MV-4-11 (cell line): ENCODE measurements at places on chromosomes 6 and 20.

DNA sequence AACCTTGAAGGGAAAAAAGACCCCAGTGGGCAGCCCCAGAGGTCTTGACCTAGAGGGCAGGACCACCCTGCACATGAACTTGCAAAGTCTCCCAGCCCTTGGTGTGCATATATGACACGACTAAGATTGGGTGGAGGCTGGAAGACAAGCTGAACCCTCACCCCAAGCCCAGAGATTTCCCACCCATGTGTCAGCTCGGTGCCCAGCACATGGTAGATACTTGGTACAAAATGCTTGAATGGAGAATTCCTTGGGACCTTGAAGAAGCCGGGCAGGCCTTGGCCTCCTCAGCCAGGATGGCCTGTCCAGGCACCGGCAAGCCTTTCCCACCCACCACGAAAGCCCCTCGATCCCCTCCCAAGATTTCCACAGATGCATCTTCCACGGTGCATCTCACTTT is 50.6 kb downstream of the BPIFB1 start:
- DNase-seq: no peak

- no peak for DNase-seq
Observed at GRCh38 chr6:16106991-16107787, 21.7 kb upstream of the MYLIP start.

- DNase-seq: peak; percentile 23
Observed at GRCh38 chr6:43817192-43817591, 47.2 kb downstream of the VEGFA start.

DNA sequence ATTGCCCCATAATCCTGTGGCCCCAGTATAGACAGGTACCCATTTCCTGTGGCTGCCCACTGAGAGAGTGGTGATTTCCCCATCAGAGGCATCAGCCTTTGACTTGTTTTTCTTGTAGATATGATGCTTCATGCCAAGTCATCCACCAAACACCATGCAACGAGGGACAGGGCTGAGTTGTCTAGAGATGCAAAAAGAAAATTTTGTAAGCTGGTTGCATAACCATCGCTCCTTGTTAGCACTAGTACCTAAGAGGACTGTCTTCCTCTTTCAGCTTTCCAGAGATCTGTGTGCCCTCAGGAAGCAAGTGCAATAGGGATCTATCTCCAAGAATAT is 166.8 kb downstream of the BCAS1 start:
- DNase-seq: peak; percentile 82

DNA sequence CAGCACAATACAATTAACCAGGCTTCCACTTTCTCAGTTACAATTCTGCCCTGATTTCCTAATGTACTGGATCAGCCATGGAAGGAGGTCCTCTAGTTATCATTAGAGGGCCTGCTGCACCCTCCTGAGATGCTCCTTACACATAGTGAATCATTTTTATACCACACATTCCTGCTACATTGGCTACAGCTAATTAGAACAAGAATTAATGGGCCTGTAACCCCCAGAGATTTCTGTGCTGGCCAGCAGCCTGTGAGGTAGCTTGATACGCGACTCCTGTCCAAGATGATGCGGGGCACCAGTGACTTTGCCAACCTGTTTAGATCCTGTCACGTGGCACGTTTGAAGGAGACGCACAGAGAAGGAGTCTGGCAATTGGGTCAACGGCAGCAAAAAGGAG is 422.8 kb downstream of the EPM2A start:
- no peak for DNase-seq

GRCh38 chr20:2140561-2140960 is 38.9 kb downstream of the STK35 start:
- no peak for DNase-seq

DNA sequence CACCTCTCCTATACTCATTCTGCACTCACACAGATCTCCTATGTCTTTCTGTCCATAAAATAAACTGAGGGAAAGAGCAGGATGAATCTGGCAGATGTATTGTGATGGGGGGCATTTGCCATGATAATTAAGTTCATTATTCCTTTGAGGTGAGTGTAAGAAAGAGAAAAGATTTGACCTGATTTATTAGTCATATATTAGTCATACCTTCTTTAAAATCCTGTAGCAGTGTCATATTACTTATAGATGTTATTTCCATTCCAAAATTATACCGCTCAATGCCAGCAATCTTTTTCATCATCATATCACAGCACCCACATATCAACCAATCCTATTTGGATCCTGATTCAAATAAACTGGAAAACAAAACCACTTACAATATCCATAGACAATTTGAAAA is 733.3 kb upstream of the SLC35B3 start:
- no peak for DNase-seq

- DNase-seq: peak; percentile 72
Observed at GRCh38 chr6:165767228-165767627, 104.2 kb upstream of the PDE10A start.

DNA sequence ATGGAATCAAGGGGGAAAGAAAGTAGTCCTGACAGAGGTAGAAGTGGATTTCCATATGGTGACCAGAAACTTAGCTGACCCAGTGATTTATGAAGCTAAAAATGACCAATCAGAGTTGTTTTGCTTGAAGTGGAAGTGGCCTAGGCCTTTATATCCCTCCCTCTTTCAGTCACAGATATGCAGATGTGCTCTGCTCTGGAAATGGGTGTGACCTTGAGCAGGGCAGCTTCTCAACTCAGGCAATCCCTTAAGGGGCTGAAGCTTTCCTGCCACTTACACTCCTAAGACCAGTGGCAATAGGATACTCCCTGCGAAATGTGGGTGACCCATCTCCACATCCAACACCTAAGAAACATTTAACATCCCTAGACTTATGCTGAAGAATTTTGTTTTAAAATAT is 256.6 kb downstream of the EYS start:
- DNase-seq: no peak

DNA sequence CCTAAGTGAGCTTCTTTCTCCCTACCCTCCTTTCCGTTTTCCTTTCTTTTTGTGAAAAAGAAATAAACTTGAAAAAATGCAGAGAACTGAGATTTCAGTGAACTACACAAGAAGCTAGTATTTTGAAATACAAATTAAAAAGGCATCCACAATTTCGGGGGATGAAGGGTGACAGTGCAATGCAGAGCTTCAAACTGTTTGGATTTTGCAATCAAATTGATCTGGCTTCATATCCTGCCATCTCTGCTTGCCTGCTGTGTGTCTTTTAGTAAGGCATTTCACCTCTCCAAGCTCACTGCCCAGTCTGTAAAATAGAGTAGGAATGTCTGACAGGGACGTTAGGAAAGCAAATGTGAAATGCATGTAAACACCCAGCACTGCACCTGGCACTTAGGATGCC is 258.0 kb downstream of the HACE1 start:
- no peak for DNase-seq

DNA sequence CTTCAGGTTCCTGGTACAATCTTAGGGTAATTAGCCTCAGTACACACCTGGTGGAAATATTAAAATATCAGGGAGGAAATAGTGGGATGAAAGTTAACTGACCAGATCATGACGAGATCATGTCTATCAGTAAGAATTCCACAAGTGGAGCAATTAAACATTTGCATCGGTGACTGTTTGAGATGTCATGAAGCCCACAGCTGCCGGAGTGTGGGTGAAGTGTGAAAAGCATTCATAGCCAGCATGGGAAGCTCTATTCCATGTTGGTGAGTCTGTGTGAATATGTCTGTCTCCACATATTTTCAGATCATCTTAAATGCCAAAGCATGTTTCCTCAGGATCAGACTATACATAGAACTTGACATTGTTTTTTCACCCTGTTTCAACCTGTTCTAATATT is 142.8 kb downstream of the IPCEF1 start:
- no peak for DNase-seq

GRCh38 chr20:10637031-10637559 is 36.7 kb downstream of the JAG1 start:
- DNase-seq: no peak

- peak; percentile 77 for DNase-seq
Observed at GRCh38 chr6:25404693-25405169, 125.6 kb downstream of the CARMIL1 start.

DNA sequence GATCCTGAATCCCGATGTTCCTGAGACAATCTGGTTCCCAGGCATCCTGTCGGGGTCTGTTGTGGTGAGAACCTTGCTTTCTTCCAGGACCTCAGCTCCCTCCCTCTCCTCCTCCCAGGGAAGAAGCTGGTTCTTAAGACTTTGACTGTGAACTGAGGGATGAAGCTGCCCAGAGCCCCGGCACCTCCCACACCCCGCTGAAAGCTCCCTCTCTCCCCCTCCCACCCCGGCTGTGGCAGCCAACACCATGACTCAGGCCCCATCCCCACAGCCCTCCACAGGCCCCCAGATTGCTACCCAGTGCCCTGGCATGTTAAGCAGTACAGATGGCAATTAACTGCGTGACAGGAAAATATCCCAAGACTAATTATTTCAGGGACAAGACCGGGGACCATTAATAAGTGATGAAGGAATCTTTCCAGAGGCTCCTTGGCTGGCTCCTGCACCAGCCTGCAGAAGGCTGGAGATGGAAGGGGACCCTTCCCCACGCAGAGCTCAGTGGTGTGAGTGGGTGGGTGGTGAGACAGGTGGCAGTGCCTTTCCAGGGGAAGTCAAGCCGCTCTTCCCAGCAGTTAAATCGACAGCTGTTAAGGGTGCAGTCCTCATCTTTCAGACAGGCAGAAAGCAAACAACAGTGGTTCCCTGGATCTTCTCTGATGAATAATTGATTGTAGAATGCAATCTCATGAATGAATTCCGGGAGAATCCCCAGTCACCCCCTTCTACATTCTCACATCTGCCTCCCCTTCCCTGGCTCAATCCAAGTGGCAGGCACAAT is 237.9 kb downstream of the LRFN2 start:
- no peak for DNase-seq

DNA sequence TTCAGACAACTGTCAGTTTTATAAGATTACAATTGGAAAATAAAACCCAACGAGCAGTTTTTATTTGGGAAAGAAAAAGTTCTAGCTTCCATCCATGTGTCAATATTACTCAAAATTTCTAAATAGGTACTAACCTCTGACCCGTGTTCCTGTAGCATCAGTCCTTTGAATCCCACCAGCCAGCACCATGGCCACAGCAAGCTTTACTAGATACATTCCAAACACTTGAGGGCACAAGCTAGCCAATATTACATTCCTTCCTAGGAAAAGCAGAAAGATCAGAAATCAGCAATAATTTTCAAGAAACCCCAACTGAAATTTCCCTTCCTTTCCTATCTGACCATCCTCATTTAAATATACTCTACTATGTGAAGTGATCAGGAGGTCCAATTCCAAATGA is 19.2 kb downstream of the ASF1A start:
- no peak for DNase-seq

DNA sequence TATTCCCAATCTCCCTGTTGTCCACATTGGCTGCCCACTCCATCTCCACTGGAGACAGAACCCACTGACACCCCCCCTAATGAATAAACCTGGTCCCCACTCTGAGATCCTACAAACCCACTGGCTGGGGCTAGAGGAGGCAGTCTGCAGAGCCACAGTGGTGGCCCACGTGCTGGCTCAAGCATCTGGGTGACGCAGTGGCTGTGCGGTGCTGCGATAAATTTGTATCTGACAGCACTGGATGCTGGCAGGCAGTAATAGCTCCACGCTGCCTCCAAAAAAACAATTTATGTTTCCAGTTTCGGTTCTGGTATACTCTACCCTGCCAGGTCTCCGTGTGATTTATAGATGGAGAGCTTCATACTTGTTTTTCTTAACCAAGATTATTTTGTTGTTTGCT is 87.1 kb upstream of the SYNDIG1 start:
- peak; percentile 8 for DNase-seq

- DNase-seq: no peak
Observed at GRCh38 chr20:43870484-43870883, 44.2 kb upstream of the TOX2 start.

GRCh38 chr20:57262784-57263609 is 3.4 kb downstream of the BMP7 start:
- DNase-seq: no peak

DNA sequence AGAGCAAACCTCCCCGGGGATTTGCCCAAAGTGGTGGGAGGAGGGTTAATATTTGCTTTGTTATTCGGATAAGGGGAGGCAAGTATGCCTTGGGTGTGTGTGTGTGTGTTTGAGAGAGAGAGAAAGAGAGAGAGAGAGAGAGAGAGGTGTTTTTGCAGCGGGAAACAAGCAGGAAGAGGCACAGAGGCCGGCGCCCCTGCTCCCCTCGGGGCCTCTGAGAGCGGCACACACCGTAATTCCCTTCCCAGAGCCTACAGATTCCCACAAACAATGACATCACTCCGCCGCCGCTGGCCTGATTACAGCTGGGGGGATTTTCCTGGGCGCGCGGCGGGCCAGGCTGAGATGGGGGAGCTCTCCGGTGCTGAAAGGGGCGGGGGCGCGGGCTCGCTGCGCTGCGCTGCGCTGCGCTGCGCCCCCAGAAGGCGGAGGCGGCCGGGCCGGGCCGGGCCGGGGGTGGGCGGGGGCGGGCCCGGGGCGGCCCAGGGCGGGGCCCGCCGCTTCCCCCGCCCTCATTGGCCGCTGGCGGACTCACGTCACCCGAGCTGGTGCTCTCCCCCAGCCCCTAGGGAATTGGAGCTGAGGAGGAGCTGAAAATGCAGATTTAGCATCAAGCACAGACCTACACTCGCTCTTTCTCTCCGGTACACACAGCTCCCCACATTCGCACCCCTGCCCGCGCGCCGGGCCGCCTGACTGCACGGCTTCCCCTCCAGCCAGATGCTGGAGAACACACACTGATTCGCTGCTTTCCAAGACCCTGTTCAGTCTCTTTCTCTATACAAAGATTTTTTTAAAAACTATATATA is at the start of gene PCSK2:
TSS of gene PCSK2 (plus strand) at position 631 of the 809 bp plus-strand sequence. CDS start 266 bp downstream, outside the sequence.
- DNase-seq: no peak

GRCh38 chr6:87716928-87717614 is 15.0 kb upstream of the AKIRIN2 start:
- peak; percentile 83 for DNase-seq
